ENCODE measurements at places on chromosomes 6 and 20.
A peak's percentile ranks its signal among the peaks of the same experiment; 100 is the strongest.

- peak; percentile 68 for DNase-seq
Measured at GRCh38 chr6:118776607-118777549, 117.1 kb upstream of the ASF1A start.

DNA sequence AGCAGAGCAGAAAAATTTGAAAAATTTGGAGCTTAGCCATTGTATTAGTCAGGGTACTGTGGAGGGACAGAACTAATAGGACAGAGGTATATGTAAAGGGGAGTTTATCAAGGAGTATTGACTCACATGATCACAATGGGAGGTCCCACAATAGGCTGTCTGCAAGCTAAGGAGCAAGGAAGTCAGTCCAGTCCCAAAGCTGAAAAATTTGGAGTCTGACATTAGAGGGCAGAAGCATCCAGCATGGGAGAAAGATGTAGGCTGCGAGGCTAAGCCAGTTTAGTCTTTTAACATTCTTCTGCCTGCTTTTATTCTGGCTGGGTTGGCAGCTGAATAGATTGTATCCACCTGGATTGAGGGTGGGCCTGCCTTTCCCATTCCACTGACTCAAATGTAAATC, 82.0 kb downstream of the SMPDL3A start:
- DNase-seq: no peak

- peak; percentile 33 for DNase-seq
Measured at GRCh38 chr20:17505636-17506517, 25.3 kb downstream of the BFSP1 start.

- no peak for DNase-seq
Measured at GRCh38 chr6:158027590-158028285, 46.1 kb downstream of the SYNJ2 start.

DNA sequence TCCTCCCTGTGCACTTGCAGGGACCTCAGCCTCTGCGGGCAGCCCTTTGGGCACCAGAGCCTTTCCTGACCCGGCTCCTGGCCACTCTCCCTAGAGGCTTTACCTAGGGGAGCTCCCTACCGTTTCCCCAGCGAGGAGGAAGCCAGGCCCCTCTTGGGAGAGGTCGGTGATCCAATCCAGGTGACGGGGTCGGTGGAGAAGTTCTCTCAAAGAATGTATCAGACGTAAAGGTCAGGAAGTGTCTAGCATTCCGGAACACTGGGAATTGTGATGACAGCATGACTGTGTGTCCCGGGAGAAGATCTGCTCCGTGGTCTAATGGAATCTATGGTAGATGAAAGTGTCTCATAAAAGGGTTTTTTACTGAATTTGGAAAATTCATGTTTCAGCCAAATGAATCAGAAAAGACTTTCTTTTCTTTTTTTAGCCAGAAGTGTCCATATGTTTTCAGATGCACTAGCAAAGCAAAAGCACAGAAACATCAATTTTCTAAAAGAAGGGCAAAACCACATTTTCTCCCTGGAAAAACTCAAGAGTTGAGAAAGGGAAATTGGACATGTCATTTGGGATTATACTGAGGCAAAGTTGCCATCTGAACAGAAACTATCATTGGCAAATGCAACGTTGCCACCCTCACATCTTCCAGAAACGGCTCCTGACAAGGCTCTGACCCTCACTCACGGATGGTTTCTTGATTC, 289.4 kb downstream of the THBS2 start:
- no peak for DNase-seq

GRCh38 chr6:86453232-86453631, 484.1 kb upstream of the HTR1E start:
- DNase-seq: no peak

GRCh38 chr6:71028236-71028876, 71.5 kb upstream of the B3GAT2 start:
- DNase-seq: peak; percentile 14

DNA sequence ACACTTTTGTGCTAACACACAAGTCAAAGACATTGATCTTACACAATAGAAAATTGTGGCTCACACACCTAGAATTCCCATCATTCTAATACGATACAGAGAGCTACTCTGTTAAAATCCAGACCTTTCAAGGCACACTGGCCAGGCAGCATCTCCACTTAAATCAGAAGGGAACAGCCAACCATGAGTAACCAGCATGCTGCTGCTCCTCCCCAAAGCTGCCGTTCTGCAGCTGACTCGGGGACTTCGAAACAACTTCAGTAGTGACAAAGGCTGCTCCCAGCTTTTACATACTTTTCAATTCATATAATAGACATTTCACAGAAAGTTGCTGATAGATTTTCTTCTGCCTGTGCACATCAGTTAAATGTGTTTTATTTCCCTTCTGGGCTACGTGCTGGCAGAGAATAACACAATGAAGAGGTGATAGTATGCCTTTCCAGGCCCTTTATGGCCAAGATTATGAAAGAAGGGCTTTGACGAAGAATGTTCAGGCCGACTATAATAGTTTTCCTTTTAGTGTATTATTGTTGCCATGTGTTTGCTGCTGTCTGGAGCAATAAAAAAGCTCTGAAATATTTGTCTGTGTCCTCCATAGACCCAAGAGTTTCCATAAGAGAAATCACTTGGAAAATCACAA, 159.0 kb downstream of the GMDS start:
- no peak for DNase-seq

Measured in SHP77 (cell line).